Peyer's patch (tissue), 4 donors: ENCODE measurements at places on chromosomes 2 and 18.

- no peaks in the 10 kb centered on the region for H3K27me3 ChIP-seq
- no peak overlapping the region for H3K27ac ChIP-seq
- H3K4me3 ChIP-seq, result no peak overlapping the region
- H3K4me1 ChIP-seq, result no peaks in the 10 kb centered on the region
- no peaks in the 10 kb centered on the region for H3K36me3 ChIP-seq
Observed at GRCh38 chr18:9516437-9517064, 41.2 kb downstream of the RALBP1 start.

GRCh38 chr2:170971071-170971470 lies 42.0 kb downstream of the GORASP2 start:
- H3K27ac ChIP-seq, result no peak overlapping the region
- no peak overlapping the region for H3K4me3 ChIP-seq
- DNase-seq, result no peak

GRCh38 chr18:78838183-78838582 lies 141.4 kb upstream of the SALL3 start:
- no peak overlapping the region for H3K4me3 ChIP-seq
- no peaks in the 10 kb centered on the region for H3K27me3 ChIP-seq
- H3K27ac ChIP-seq, result no peak overlapping the region
- DNase-seq, result no peak
- H3K36me3 ChIP-seq, result no peaks in the 10 kb centered on the region
- H3K4me1 ChIP-seq, result no peaks in the 10 kb centered on the region

DNA sequence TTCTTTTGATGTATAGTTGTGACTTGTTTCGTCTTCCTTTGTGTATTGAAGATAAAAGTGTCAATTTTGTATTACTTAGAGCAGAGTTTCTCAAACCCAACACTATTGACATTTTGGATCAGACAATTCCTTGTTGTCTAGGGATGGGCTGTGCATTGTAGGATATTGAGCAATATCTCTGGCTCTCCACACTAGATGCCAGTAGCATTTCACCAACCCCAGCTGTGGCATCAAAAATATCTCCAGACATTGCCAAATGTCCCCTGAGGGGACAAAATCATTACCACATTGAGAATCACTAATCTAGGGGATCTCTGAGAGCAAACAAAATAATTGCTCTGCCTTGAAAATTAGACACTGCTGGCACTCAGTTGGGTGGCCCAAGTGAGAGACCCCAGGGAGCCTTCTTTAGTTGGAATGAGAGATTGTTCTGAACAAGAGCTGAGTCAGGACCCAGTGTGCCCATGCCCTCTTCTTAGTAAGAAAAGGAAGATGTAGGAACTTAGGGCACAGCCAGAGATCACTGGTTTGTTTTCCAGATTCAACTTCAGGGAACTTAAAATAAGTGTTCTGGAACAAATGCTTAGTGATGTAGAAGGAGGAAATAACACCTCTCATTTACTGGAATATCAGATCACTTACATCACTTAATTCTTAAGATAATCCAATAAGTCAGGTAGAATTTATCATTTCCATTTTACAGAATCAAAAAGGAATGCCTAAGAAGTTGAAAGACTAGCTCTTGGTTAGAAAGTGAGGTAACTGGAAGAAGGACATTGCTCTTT lies 466.6 kb upstream of the TNP1 start:
- H3K27ac ChIP-seq, result no peak overlapping the region
- H3K4me3 ChIP-seq, result no peak overlapping the region
- H3K36me3 ChIP-seq, result no peaks in the 10 kb centered on the region
- H3K4me1 ChIP-seq, result no peaks in the 10 kb centered on the region
- H3K27me3 ChIP-seq, result no peaks in the 10 kb centered on the region
- DNase-seq, result no peak

- no peaks in the 10 kb centered on the region for H3K4me1 ChIP-seq
- no peak for DNase-seq
- no peak overlapping the region for H3K4me3 ChIP-seq
- no peaks in the 10 kb centered on the region for H3K27me3 ChIP-seq
- H3K27ac ChIP-seq, result no peak overlapping the region
Observed at GRCh38 chr2:203347375-203347774, 19.2 kb downstream of the ABI2 start.
